ENCODE measurements at places on chromosomes 12 and 14.

GRCh38 chr14:69268763-69269162 lies 8.8 kb downstream of the GALNT16 start:
- DNase-seq: no peak

- peak; percentile 83 for DNase-seq
Measured at GRCh38 chr12:132506328-132507160, 16.6 kb downstream of the FBRSL1 start.

DNA sequence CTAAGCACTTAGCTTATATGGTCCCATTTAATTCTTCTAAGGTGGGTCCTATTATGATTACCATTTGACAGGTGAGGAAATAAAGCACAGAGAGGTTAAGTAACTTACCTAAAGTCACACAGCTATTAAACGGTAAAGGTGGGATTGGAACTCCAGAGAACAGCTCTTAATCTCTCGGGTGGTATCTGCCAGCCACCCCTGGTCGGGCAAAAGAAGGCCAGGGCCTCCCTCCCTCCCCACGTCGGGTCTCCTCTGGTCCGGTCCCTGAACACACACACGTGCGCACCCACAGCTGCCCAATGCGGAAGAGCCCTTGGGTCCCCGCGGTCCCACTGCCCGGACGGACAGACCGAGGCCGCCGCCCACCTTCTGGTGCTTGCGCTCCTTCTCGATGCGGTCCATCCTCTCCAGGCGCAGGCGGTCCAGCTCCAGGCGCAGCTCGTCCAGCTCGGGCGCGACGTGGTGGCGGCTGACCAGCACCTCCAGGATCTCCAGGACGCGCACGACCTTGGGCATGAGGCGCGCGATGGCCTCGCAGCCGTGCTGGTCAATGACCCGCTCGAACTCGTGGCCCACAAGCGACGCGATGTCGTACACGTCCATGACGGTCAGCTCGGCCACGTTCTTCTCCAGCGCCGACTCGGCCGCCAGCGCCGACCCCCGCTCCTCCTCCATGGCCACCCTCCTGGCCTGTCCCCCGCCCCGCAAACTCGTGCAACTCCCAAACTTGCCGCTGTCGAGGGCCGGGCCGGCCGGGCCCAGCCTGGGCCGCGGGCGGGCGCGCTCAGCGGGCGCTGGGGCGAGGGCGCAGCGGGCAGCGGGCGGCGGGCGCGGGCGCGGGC lies 490 bp downstream of the RILPL1 start:
- peak; percentile 77 for DNase-seq

DNA sequence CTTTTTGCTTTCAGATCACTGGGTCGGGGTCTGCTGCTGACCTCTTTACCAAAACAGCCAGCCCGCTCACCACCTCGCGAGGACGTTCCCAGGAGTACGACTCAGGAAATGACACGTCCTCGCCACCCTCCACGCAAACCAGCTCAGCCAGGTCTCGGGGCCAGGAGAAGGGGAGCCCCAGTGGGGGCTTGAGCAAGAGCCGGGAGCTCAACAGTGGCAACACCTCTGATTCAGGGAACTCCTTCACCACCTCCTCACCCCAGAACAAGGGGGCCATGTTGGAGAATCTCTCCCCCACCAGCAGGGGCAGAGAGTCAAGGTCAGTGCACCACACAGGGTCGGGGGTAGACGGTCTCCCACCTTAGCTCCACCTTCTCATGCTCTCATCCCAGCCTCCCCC lies 33.4 kb upstream of the HSPB8 start:
- no peak for DNase-seq

DNA sequence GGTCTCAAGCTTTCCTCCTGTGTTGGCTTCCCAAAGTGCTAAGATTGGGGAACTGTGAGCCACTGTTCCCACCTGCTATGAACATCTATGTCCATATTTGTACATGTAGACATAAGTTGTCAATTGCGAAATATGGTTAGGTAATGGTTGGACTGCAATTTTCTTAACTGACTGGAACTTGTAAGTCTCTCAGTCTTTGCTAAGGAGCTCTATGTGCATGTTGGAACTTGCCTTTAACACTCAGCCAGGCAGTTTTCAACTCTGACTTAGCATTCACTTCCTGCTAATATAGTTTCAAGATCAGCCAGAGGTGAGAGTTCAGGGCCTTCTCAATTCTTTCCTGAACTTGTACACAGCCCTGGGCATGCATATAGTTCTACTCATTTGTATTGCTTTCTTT lies 44.5 kb upstream of the EEA1 start:
- DNase-seq: no peak

- no peak for DNase-seq
Measured at GRCh38 chr14:89771251-89771650, 183.3 kb downstream of the EFCAB11 start.

- no peak for DNase-seq
Measured at GRCh38 chr12:31220633-31221550, 105.1 kb downstream of the SINHCAF start.

DNA sequence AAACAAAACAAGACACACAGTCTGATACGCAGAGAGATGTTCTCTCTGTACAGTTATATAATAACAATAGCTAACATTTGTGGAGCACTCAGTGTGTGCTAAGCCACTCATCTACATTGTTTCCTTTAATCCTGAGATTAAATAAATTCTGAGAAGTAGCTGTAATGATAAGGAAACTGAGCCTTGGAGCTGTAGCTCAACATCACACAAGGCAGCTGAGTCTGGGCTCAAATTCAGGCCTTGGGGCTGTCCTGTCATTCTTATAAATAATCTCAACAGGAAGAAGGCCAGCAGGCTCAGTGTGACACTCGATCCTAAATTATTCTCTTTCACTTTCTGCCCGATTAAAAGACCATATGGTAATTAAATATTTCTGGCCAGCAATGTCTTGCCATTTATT lies 24.5 kb downstream of the CDKN1B start:
- no peak for DNase-seq

GRCh38 chr12:21780786-21781185 lies 6.3 kb upstream of the KCNJ8 start:
- DNase-seq: no peak

DNA sequence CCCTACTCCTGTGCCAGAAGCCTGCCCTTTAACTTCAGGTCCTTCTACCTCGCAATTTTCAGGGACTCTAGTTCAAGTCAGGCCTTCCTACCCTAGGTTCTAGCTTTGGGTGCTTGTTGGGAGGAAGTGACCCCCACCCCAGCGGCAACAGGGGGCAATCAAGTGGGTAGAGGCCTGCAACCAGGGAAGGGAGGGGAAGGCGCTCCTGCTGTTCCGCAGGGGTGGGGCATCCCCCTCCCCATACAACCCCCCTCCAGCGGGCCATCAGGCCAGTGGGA lies 204 bp upstream of the PRPH start:
- no peak for DNase-seq

DNA sequence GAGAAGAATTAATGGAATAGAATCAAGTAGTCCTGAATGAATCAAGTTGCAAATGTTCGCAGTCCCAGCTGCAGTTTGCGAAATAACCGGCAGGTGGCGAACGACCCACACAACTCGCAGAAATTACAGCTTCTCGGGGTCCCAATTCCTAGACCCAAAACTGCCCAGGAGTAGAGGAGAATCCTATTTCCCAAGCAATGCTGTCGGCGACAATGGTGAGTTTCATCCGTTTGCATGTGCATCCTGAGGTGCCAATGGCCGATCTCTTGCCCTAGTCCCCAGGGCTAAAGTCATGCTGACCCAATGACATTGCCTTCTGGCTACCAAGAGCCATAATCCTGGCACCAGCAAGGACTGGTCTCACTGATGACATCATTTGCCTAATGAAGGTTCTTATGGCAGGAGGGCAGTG lies 8.5 kb upstream of the ASCL1 start:
- DNase-seq: no peak

- DNase-seq: no peak
Measured at GRCh38 chr14:106547735-106548434, 1021.5 kb downstream of the TMEM121 start.

- no peak for DNase-seq
Measured at GRCh38 chr12:113267621-113268020, 46.4 kb downstream of the TPCN1 start.

DNA sequence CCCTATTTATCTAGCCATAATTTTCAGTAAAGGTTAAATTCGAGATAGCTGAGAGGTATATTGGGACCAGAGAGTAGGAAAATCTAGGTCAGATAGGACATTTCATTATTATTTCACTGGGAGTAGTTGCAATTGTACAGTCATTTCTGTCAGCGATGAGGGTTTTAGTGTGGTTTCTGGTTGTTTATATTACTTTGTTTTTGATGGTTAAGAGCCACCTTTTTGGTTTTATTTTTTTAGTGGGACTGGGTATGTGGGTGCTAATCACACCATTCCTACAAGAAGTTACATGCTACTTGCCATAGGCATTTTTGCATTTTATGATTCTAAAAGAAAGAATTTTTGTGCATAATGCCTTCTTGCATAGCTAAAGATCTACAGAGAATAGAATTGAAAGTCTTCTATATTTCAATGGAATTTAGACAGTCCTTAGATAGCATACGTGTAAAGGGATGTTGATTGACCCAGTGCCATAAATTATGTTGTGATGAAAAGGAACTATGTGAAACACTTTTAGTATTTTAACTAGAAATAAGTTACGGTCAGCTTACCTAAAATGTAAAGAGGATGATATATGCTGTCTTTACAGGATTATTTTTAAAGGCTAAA lies 85.2 kb downstream of the KTN1 start:
- no peak for DNase-seq

- DNase-seq: no peak
Measured at GRCh38 chr14:87935886-87936285, 57.1 kb downstream of the GALC start.
